ENCODE measurements at places on chromosomes 1 and 21.

DNA sequence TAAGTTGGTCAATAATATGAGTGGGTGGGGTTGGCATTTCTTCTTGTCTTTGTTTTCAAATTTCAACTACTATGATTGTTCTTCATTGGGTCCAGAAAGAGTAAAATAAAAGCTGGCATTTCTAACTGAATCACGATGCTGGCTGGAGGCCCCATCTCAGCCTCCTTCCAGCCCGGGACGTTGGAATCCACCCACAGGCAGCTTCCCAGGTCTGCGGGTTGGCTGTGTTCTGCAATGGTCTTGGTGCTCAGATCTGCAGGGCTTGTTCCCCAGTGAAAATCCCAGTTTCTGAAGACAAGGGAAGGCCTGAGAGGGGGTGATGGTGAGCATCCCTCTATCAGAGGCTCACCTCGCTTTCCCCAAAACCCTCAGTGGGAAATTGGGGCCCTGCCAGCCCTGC, 54.7 kb upstream of the ARHGEF16 start:
- no peak for DNase-seq

- DNase-seq: no peak
Measured at GRCh38 chr1:57249511-57249910, 174.3 kb downstream of the DAB1 start.

DNA sequence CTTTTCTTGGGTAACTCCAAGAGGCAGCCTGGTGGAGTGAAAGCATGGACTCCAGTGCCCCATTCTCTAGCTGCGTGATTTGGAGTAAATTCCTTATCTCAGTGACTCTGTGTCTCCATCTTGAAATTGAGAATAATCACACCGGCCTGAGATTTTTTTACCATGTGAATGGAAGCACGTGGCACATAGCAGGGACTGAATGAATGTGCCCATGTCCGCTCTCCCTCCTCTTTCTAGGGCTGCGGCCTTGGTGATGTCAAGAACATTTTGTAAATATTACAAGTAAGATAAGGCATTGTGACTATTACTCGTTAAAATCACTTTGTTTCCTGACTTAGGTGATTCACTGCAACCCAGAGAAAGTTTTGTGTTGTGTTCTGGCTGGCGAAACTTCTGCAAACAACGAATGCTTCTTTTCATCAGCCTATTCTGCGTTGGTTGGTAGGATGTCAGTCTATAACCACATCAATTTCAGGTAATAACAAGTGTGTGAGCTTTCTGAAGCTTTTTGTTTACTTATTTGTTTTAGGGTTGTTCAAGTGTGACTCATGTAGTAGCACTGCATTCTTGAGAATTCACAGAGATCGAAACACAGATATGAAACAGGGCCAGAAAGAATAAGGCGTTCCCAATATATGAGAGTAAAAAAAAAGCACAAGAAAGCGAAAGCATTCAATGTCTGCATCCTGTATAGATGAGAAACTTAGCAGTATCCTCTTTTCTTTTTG, 135.7 kb upstream of the SLC45A1 start:
- DNase-seq: no peak

- no peak for DNase-seq
Measured at GRCh38 chr21:20110368-20110767, 887.8 kb upstream of the NCAM2 start.

GRCh38 chr1:201153474-201154388, 543 bp downstream of the TMEM9 start:
- peak; percentile 5 for DNase-seq

DNA sequence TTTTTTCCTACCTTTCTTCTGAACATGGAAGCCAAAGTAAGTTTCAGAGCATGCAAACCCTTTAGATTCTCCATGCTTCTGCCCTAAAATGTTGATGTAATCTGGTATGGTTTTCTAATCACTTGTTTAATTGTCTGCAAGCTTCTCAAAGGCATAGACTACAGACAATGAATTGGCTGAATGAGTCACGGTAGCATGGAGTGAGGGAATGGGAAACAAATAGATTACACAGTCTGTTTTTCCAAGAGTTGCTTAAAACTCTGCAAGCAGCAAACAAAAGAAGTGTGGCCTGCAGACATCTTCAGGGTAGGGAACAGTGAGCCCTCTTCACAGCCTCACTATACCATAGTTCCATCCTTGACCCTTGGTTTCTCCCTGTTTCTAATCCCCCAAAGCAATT, 326.0 kb downstream of the BARHL2 start:
- no peak for DNase-seq

- no peak for DNase-seq
Measured at GRCh38 chr1:41006942-41007865, 14.3 kb downstream of the SLFNL1 start.

DNA sequence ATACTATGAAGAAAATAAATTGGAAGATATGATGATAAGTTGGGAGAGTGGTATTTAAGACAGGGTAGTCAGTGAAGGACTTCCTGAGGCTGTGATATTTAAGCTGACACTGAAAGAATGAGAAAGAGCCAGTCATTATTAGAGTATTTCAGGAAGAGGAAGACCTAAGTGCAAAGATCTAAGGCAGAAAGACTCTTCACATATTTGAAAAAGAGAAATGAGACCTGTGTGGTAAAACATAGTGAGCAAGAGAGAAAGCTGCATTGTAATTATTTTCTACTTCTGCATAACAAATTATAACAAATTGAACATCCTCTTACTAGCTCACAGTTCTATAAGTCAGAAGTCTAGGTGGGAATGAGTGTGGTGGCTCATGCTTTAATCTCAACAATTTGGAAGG, 34.6 kb upstream of the DOCK7 start:
- DNase-seq: no peak

DNA sequence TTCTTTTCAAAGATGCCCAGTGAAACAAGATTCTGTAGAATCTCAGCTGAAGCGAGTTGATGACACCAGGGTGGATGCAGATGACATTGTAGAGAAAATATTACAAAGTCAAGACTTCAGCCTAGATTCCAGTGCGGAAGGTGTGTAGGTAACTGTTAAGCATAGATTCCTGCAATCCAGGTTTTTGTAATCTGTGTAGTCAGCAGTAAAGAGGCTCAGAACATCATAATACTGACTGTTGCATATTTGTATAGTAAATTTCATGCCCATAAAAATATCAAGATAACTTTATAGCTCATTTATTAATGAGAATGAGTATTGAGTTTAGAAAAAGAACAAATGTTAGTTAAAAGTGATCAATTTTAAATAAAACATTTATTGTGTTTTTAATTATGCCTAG, 32.2 kb downstream of the HENMT1 start:
- DNase-seq: no peak

DNA sequence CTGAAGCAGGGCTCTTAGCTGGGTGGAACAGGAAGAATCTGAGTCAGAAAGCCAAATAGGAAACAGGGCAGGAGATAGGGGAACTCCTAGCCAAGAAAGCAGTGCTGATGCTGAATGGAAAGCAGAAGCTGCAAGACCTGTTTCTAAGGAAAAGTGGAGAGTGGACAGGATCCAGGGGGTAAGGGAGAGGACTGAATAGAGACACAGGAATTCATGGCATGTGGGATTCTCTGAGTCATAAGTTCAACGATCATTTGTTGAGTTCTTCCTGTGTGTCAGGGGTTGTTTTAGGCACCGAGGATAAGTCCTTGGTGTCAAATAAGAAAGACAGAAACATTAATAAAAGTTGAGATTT, 153.8 kb upstream of the FGGY start:
- DNase-seq: no peak

DNA sequence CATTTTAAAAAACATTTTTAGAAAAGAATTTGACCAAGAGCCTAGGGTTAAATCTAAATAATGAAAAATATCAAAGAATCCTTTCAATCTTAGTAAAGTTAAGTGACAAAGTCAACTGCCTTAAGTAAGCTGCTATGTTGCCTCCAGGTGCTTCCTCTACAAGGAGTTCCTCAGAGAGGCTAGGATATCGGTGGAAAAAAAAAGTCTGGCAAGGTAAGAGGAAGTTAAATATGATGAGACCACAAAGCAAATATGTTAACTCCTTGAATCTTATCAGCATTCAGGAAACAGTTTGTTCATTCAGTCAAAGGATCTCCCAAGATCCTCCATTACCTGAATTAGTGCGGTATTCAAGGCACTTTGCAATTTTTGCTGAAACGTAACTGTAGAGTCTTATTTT, 563.5 kb downstream of the PTPRC start:
- no peak for DNase-seq

- DNase-seq: peak; percentile 43
Measured at GRCh38 chr1:38872401-38873026, 634 bp downstream of the MYCBP start.

GRCh38 chr1:158188611-158189010, 7.9 kb downstream of the CD1D start:
- DNase-seq: no peak

GRCh38 chr1:224276771-224277487, 53.0 kb downstream of the NVL start:
- DNase-seq: no peak

All from activated CD4-positive, alpha-beta T cell treated with anti-CD3 and anti-CD28 coated beads, Interleukin-2, amount 50 U/mL, for 48 hours (primary cell).